Renal pelvis (tissue), 12 donors: ENCODE measurements at places on chromosomes 13 and 19.

DNA sequence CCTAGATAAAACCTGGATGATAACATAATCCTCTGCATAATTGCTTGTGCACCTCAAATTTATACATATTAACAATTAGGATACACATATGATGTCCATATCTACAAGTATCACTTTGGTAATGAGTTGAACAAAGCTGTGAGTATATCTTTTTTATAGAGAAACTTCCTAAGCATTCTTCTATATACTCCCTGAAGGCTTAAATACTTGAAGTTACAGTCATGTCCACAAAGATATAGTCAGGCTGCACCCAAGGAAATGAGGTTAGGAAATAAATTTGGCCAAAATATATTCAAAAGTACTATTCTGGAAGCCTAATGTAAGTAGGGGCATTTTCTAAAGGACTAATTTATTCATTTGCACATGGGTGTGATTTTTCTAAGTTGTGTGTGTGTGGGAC lies 761.5 kb downstream of the PCDH9 start:
- no peak for DNase-seq

DNA sequence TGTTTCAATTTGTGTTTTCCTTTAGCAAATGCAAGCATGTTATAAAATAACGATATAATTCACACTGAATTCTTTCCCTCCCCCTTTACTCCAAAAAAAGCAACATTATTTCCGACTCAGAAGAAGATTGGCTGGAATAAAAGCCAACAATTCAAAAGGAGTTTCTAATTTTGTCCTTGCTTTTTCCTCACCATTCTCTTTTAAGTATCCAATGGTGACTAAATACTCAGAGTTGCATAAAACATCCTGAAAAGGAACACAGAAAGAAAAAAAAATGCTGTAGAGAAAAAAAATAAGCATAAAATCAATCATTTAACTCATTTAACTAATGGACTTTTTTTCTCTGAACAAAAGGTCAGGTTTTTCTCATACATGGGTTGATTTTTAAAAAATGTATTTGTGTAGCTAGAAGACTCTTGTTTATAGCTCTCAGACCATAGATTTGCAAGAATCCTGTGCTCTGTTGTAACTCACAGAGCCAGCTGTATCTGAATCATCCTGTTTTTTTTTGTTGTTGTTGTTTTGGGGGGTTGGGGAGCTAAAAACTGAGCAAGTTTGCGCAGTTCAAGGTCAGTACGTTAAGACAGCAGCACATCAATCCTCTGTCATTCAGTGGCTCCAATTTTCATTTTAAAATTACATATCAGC lies 108.1 kb downstream of the PCDH17 start:
- DNase-seq, result no peak

GRCh38 chr13:30126903-30127428 lies 180.4 kb downstream of the KATNAL1 start:
- no peak for DNase-seq

- DNase-seq, result peak; percentile 76
Observed at GRCh38 chr19:916645-917322, 349 bp upstream of the KISS1R start.

DNA sequence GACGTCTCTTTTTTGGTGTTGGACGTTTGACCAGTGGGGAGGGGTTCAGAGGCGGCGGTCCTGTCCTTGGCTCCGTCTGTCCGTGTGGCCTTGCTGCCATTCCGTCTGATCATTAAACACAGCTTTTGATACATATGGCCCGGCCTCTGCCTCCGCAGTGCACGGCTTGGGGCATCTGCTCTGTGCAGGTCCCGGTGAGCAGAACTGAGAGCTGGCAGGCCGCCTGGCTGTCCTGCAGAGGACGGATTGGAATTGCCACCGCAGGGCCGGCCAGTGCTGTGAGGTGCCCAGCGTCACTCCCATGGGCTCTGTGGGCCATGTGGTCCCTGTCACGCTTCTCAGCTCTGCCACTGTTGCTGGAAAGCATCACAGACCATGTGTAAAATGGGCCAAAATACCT lies 5.4 kb upstream of the TMPRSS9 start:
- no peak for DNase-seq

GRCh38 chr13:47332149-47332548 lies 435.3 kb upstream of the HTR2A start:
- peak; percentile 22 for DNase-seq

GRCh38 chr19:2726904-2727639 lies 5.9 kb upstream of the DIRAS1 start:
- DNase-seq, result no peak
